ENCODE measurements at places on chromosomes 11 and 22.

DNA sequence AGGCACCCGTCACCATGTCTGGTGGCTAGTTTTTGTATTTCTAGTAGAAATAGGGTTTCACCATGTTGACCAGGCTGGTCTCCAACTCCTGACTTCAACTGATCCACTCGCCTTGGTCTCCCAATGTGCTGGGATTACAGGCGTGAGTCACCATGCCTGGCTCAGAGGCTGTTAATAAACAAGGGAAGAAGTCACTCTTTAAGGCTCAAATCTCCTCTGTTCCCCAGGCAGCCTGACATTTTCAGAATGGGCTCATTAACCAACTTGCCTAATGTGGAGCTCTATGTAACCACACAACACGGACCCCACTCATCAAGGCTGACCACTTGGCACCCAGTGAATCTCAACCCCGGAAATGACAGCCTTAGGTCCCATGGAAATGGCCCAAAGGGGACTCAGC is 24.1 kb downstream of the APOL3 start:
- DNase-seq, result no peak

GRCh38 chr11:128052912-128053641 is 534.3 kb downstream of the ETS1 start:
- DNase-seq, result no peak

- DNase-seq, result no peak
These were observed 42.7 kb downstream of the LGR4 start for GRCh38 chr11:27429761-27430393.

DNA sequence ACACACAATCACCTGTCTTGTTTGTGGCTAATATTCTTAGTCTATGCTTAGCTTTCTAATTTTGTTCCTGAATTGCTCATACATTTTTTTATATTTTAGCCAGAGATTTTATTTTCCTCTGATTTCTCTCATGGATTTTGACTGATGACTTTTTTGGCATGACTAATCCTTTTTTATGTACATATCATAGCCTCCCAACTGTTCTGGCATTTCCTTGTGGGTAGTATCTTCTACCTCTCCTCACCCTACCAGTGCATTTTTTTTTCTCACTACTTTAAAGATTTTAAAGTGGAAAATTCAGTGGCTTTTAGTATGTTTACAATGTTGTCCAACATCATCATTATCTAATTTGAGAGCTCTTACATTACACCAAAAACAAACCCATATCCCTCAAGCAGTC is 84.4 kb upstream of the TENM4 start:
- no peak for DNase-seq

- no peak for DNase-seq
These were observed 261.4 kb downstream of the DDX10 start for GRCh38 chr11:108926171-108926840.

DNA sequence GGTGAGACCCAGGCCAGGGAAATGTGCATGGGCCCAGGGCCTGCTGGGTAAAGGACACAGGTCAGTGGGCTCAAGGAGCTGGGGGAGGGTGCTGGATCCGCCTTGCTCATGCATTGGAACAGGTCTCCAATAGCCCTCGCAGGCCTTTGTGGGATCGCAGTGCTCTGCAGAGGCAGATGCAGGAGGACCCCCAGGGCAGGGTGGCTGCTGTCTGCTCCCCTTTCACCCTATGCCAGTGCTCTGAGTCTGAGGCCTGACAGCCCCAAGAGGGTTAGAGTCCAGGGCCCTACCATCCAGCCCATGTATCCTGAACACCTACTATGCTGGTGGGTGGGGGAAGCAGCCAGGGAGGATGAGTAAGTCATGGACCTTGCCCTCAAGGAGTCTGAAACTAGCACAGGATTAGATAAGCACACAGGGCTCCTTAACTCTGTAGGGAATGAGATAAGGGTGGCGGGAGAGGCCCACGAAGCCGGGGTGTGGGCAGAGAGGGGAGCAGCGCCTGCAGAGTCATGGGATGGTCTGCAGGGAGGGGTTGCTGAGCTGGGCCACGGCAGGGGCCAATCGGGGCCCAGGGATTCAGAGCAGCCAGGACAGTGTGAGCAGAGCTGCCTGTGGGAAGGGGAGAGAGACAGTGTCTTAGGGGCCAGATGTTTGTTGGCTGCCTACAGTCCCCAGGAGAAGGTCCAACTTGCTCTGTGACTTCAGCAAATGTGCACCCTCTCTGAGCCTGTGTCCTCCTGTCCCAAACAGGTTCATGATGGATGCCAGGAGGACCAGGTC is 10.5 kb upstream of the EHD1 start:
- DNase-seq, result no peak

DNA sequence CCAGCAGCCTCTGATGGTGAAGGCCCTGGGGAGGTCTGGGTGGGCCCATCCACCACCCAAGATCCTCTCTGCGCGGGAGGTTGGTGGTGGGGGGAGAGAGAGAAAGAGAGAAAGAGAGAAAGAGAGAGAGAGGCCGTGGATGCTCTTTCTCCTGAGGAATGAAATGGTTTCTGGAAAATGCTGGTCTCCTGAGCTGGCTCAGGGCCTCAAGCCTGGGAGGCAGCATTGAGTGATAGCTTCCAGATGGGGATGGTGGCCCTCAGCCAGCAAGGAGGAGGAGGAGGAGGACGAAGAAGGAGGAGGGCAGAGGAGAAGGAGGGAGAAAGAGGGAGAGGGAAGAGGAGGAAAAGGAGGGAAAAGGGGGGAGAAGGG is 4.6 kb downstream of the TSPAN32 start:
- DNase-seq, result no peak

DNA sequence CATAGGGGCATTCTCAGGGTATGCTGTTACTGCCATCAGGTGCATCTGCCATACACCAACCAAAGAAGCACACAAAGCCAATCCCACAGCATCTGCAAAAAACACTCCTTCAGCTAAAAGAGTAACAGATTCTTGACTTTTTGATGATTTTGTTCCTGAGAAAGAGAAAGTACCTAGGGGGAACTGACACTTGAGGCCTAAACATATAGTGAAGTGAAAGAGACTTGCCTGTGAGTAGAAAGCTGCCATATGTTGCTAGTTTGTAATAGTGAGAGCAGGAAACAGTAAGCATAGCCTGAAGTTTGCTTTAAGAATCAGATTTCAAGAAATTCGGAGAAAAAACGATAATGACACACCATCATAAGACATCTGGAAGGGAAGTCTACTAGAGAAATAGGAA is 97.9 kb upstream of the CTSC start:
- no peak for DNase-seq

DNA sequence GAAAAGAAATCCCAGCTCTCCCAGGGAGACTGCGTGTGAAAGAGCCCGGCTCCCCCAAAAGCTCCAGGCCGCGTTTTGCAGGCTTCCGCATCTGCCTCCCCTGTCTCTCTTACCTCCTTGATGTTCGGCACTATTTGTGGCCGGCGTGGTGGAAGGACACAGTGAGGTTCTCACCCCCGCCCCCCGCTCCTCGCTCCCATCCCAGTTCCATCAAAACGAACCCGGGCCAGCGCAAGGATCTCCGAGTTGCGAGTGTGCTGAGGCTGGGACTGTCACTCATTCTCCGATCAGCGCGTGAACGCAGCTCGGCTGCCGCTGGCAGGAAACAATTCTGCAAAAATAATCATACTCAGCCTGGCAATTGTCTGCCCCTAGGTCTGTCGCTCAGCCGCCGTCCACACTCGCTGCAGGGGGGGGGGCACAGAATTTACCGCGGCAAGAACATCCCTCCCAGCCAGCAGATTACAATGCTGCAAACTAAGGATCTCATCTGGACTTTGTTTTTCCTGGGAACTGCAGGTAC is at the start of gene NCAM1:
Gene NCAM1, plus strand, starts transcription at position 275 of the 523 bp plus-strand sequence.
- DNase-seq, result peak; percentile 94

DNA sequence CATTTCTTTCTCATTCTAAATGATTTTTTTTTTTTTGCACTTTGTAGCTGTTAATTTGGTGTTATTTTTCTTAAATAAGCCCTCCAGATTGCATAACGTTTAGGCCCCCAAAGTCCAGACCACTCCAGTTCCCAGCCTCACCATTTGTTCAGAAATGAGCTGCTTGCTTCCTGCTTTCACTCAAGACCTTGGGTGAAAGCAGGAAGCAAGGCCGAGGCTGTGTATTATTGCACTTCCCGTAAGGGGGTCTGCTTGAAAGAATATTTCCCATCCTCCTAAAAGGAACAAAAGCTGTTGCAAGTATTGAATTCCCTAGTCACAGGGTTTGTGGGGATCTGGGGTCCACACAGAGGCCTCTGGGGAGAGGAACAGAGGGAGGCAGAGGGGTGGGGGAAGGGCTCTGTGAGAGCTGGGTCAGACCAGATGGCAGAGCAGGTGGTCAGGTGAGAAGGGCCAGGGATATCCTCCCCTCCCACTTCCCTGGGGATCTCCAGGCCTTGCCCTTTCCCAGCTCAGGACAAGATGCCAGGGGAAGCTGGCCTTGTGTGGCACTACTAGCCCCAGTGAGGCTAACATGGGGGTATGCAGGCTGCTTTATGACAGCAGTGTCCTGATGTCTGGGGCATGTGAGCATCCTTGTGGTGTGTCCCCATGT is 51.6 kb upstream of the MYEOV start:
- DNase-seq, result no peak

DNA sequence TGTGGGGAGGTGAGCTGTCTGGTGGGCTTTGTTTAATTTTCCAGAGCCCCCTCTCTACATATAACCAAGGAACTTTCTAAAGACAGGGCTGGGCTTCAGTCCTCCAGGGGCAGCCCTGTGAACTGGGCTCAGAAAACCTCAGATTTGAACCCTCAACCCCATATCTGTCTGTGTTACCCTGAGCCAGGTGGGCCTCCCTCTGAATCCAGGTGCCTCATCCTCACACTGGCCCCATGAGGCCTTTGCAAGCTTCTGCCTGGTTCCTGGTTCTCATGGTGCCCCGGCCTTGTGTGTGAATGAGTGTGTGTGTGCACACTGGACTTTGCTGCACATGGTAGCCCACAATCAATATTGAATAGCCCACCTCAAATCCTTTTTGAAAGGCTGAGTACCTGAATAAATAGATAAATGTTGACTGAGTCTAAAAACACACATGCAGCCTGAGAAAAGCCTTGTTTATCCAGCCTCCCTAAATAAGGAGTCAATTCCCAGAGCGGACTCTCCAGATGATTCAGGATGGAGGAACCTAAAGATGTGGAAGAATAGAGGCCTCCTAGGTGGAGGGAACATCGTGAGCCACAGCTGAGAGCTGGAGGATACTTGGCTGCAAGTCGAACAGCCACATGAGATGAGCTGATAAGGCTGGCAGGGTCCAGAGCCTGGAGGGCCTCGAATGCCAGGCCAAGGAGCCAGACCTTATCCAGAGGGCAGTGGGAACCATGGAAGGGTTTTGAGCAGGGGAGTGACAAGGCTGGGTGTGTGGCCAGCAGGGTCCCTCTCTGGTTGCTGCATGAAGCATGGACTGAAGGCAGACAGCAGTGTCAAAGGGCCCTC is 28.1 kb upstream of the P2RY2 start:
- no peak for DNase-seq

DNA sequence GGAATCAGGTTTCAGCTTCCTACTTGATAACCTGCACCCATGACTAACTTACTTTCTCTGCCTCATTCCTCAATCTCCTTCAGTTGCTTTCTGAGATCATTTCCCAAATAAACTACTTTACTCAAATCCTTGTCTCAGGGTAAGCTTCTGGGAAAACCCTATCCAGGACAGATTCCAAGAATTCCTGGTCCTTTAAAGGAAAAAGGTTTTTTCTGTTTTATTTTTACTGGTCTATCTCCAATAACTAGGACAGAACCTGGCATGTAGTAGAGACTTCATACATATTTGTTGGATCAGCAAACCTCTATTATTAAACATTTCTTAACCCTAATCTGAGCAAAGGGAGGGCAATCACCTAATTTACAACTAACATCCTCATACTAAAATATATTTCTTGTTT is 910.5 kb upstream of the CHORDC1 start:
- no peak for DNase-seq

DNA sequence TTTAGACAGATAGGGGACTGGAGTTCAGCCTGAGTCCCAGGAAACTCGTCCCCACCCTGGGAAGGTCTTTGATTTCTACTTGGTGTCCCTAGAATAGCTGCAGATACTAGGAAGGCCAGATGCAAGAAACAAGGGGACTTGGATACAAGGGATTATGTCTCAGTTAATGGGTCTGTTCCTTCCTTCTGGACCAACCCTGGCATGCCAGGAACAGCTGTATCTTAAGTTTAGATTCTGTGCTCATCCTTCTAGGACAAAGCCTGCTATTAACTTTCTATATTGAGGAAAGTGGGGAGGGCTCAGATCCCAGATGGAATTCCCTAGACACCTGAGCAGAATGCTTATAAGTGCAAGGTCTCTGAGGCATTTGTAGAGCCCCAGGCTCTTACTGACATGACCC is 3.9 kb upstream of the OR52M1 start:
- DNase-seq, result no peak

GRCh38 chr11:18091731-18092130 is 14.2 kb downstream of the SAAL1 start:
- no peak for DNase-seq

- no peak for DNase-seq
These were observed 69.2 kb upstream of the RRM1 start for GRCh38 chr11:4025248-4025966.

DNA sequence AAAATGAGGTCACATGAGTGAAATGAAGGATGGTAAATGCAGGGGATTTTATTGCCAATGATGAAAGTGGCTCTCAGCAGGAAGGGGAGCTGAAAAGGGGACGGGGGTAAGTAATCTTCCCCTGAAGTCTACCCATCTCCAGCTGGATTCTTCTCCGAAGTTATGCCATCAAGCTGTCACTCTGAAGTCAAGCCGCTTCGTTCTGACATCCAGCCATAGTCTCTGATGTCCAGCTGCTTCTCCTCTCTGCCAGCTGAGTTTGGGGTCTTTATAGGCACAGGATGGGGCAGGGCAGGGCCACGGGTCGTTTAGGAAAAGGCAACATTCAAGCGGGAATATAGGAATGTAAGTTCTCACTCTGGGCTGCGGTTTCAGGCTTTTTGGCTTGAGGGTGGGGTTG is 181.9 kb upstream of the ANO3 start:
- no peak for DNase-seq

DNA sequence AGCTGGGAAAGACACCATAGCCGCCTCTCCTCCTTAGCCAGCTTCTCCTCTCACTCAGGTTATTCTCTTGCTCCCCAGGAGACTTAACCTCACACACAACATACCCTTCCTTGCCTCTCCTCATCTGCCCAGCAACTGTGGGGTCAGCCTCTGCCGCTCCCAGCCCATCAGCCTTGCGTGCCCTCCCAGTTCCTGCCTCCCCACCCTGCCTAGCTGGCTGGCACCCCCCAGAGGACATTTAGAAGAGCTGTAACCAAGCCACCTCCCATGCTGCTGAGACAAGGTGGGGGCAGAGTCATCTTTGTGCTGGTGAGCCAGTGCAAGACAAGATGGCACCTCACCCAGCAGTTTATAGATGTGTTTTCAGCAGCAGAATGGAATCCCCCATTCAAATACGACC is 38.2 kb downstream of the TOM1 start:
- DNase-seq, result no peak

DNA sequence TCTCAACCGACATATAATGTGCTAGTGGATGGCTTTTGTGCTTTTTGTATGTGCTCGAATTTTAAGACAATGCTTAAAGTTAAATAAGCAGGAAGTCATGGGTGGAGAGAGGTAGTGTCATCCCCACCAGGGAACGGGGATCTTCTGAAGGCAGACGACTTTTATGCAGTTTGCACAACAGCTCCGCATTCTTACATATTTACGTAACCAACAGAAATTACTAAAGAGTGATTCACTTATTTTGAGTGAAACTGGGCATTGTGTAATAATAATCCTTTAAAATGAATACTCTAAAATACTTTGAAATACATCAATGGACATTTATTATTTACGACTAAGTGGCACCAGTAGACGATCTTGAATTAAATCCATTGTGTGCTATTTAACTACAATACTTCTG is 305.1 kb downstream of the CNTN5 start:
- no peak for DNase-seq

- no peak for DNase-seq
These were observed 1.6 kb upstream of the TH start for GRCh38 chr11:2173150-2173693.

Measured in caudate nucleus (tissue), 63 donors.